SK-MEL-5 (cell line): ENCODE measurements at places on chromosomes 5 and 9. TPM values are rescaled to one million over a fixed set of nuclear protein-coding genes. Genes with fewer than 3 reads are reported as not detected.

GRCh38 chr5:180083529-180084060 lies 12.0 kb upstream of the RNF130 start:
- no peak for DNase-seq

DNA sequence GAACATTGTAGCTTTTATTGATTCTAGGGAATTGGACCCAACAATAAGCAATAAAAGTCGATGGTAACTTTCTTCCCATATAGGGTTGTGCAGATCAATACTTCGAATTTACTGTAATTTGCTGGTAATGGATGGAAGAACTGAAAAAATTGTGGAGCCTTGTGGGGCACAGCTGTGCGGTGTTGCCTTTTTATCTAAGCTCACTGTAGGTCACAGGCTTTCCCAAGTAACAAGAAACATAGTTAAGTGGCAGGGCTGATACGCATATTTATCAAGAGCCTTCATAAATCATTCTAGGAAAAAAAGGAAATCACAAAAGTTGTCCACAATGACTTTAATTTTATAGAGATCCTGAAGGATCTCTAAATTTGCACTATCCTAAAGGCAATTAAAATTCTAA lies 292.9 kb downstream of the MAST4 start:
- no peak for DNase-seq

DNA sequence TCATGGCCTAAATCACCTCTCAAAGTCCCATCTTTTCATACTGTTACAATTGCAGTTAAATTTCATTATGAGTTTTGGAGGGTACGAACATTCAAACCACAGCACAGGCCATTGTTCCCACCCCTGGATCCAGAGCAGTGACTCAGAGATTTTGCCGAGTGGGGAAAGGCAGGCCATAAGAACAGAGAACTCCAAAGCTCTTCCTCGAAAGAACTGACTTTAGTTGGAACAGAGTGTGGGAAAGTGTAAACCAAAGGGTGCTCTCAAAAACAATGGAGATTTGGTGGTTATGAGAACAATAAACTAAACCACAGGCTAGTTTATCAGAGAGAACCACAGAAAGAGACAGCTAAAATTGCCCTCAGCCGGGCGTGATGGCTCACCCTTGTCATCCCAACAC lies 19.4 kb upstream of the GRPEL2 start:
- DNase-seq = no peak

GRCh38 chr5:36205329-36205728 lies 36.4 kb downstream of the NADK2 start:
- no peak for DNase-seq

- no peak for DNase-seq
These were observed 136.8 kb downstream of the ESM1 start for GRCh38 chr5:54848581-54848980.

- DNase-seq = no peak
These were observed 13.2 kb upstream of the S1PR3 start for GRCh38 chr9:88978034-88978433.

GRCh38 chr9:137268538-137269201 lies 8.9 kb upstream of the TOR4A start:
- no peak for DNase-seq

DNA sequence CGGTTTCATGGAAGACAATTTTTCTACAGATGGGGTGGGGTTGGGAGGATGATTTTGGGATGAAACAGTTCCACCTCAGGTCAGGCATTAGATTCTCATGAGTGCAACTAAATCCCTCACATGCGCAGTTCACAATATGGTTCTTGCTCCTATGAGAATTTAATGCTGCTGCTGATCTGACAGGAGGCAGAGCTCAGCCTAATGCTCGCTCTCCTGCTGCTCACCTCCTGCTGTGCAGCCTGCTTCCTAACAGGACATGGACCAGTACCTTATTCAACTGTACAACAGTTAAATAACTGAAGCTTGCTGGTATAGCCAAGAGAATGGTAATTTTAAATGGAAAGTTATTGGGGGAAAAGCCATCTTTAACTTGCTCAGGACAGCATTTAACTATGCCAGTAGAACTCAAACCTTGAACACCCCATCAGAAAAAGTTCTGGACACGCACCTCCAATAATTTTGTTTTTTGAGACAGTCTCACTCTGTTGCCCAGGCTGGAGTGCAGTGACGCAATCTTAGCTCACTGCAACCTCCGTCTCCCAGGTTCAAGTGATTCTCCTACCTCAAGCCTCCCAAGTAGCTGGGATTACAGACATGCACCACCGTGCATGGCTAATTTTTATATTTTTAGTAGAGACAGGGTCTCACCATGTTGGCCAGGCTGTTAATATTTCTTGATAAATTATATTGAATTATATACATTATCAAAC lies 27.7 kb downstream of the HMGCR start:
- no peak for DNase-seq

DNA sequence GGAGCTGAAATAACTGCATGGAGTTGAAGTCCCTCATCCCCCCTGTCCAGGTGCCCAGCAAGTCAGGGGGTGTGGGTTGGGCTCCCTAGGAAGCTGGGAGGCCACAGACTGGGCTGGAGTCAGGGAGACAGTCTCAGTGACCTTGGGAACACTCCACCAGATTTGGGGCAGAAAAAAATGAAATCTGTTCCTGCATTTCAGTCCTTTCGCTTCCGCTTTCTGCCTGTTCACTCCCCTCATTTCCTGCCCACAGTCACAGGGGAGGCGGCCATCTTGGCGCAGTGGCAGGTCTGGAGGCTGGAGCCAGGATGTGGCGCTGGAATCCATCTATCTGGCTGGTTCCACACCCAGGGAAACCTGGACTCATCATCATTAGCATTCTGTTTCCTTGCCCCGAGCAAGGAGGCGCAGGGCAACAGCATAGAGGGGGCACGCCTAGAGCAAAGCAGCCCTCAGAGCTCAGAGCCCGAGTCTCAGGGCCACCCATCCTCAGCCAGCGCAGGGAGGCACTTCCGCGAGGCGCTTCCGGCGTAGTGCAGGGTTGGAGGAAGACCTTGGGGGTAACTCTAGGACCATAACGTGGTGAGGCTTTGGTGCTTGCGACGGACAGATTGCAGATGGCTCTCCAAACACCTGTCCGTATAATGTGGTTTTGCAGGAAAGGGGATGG lies 86.2 kb upstream of the HSPA9 start:
- no peak for DNase-seq

GRCh38 chr5:134206627-134207160 lies 19.2 kb downstream of the PPP2CA start:
- no peak for DNase-seq

- no peak for DNase-seq
These were observed 83.2 kb downstream of the AK8 start for GRCh38 chr9:132794730-132795380.

- DNase-seq = no peak
These were observed 247.3 kb downstream of the PSAT1 start for GRCh38 chr9:78544230-78544629.

GRCh38 chr5:178301641-178302040 lies 69.0 kb upstream of the PHYKPL start:
- no peak for DNase-seq

- no peak for DNase-seq
These were observed 96.1 kb downstream of the TMEM232 start for GRCh38 chr5:110630350-110630749.

- DNase-seq = no peak
These were observed 118.2 kb downstream of the SNCAIP start for GRCh38 chr5:122430319-122430586.

DNA sequence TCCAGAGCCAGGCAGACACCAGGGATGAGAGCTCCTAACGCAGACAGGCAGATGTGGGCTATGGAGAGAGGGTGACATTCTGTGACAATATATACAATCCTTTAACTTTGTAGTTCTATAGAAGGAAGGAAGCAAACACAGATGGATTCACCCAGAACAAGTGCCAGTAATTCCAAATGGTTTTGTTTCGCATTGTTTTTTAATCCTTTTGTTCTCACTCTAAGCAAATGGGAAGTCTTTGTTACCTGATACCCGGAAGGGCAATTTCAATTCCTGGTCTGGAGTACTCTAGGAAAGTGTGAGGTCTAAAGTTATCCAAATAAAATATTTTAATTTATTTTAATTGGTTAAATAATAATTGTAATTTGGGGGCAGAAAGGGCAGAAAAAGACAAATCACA lies 2.5 kb downstream of the FRMD3 start:
- no peak for DNase-seq

GRCh38 chr5:169724303-169725087 lies 87.4 kb downstream of the DOCK2 start:
- DNase-seq = no peak

DNA sequence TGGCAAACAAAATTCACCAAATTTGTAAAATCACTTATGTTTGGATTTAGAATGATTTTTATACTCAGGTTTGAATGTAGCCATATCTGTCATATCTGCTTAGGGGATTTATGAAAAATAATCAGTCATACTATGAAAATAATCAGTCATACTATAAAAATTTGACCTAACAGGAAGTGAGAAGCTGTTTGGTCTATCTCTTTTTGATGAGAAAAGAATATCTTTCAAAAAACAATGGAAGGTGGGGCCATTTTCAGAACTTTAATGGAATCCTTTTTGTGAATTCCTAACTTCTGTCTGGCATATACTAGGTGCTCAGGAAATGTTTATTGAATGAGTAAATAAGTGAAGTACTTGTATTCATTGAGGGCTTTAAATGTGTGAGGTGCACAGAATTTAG lies 70.1 kb downstream of the CWC27 start:
- DNase-seq = no peak

GRCh38 chr5:2207416-2208238 lies 324.9 kb upstream of the IRX4 start:
- DNase-seq = peak; percentile 64

DNA sequence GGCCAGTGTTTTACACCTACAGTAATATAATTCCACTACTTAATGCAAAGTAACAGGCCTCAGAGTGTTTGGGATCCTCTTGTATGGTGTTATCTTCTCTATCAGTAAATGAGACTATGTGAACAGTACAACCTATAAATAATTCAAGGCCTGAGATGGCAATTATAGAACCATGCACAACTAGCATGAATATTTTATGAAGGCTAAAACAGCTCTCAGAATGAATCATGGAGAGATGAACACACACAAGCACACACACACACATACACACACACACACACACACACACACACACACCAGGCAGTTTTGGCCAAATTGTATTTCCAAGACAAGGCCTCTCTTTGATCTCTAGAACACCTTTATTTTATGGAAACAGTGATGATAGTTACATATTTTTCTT lies 224.9 kb downstream of the EBF1 start:
- DNase-seq = no peak

- DNase-seq = no peak
These were observed 2.0 kb downstream of the PROB1 start for GRCh38 chr5:139392678-139393496.

DNA sequence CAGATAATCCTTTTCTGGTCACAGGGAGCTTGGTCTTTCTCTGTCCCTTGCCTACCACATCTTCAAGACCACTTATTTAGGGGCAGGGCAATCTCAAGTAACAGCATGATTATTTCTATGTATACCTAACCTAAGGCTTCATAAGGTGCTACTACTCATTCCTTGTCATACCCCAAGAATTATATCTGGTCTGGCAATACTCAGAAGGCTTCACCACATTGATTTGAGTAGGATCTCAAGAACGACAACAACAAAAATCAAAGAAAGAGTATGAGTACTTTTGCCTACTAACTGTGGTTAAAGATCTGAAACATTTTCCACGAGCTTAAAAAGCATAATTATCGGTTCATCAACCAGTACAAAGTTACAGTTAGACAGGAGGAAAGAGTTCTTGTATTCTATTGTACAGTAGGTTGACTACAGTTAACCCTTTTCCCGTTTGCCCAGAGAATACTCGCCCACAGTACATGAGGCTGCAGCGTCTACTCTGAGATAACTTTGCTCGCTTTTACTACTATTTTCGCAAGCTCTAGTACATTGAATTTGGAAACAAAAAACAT lies 41.0 kb downstream of the FANCC start:
- DNase-seq = no peak

DNA sequence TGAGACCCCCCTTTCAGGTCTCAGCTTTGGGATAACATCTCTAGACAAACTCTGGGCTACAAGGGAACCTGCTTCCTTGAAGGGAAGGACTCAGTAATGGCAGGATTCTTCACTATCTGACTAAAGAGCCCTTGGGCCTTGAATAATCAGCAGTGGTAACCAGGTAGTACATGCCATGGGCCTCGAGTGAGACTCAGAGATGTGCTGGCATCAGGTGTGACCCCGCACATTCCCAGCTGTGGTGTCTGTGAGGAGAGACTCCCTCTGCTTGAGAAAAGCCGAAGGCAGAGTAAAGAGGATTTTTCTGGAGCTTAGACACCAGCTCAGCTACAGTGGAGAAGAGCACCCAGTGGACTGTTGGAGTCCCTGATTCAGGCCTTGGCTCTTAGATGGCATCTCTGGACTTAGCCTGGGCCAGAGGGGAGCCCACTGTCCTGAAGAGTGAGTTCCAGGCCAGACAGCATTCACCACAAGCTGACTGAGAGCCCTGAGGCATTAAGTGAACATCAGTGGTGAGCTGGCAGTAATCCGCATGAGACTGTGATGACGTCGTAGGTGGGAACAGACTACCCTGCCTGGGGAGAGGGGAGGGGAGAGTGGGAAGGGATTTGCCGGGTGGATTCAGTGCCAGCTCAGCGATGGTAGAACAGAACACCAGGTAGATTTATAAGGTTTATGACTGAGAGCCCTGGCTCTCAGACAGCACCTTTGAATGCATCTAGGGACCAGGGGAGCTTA lies 5.3 kb upstream of the ZNF782 start:
- peak; percentile 74 for DNase-seq

DNA sequence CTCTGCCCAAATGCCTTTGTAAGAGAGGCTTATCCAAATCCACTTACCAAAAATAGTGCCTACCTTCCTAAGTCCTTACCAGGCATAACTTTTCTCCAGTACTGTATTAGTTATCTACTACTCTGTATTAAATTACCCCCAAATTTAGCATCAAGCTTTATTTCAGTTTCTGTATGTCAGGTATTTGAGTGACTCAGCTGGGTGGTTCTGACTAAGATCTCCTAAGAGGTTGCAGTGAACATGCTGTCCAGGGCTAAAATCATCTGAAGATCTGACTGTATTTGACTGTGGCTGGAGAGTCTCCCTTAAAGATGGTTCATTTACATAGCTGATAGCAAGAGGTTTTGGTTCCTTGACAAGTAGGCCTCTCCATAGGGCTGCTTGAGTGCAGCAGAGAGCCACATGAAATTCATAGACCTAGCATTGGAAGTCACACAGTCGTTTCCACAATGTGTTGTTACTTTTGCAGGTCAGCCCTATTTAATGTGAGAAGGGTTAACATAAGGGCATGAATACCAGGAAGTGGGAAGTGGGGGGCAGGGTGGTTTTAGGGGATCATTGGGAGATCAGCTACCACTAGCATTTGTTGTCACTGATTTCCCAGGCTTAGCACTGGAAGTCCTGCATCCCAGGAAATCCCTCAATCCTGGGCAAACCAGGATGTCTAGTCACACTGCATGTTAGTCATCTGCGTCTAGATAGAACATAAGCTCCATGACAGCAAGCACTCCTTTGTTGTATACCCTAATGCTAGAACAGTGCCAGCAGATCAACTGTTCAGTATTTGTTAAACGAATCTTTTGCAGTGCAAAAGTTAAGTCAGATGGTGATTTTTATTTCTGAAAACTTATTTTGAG lies 2.0 kb upstream of the ZNF622 start:
- DNase-seq = no peak

NUTM2G gene
- not detected in 2 replicates for total RNA-seq

CDKN2B-AS1 gene
- not detected in 2 replicates for total RNA-seq

ITGA1 gene
- 21.1 and 29.7 TPM in 2 replicates for total RNA-seq

GHR gene
- 60.6 and 70.5 TPM in 2 replicates for total RNA-seq

GRIN3A gene
- total RNA-seq = not detected in 2 replicates

FCN1 gene
- total RNA-seq = not detected in 2 replicates

RANBP17 gene
- 17.8 and 18.0 TPM in 2 replicates for total RNA-seq

RHOBTB3 gene
- 56.7 and 57.0 TPM in 2 replicates for total RNA-seq

CATSPER3 gene
- not detected in 2 replicates for total RNA-seq

CNTLN gene
- 6.5 and 6.7 TPM in 2 replicates for total RNA-seq

ARAP3 gene
- total RNA-seq = 0.48 and 1.0 TPM in 2 replicates
